GDM1 (cell line): ENCODE measurements at places on chromosomes 11 and 22.

DNA sequence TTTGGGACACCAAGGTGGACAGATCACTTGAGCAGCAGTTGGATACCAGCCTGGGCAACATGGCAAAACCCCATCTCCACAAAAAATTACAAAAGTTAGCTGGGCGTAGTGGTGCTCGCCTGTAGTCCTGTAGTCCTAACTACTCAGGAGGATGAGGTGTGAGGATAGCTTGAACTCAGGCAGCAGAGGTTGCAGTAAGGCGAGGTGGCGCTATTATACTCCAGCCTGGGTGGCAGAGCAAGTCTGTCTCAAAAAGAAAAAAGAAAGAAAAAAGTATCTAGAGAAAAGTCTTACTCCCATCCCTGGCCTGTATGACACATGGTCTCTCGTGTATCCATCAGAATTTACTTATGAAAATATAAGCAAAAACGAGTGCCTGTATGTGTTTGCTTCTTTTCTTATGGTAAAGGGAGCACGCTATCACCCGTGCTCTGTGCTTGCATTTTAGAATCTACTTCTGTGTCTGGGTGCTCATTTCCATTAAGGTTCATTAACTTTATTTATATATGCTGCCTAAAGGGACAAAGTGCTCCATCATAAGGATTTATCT, 15.4 kb upstream of the CPT1A start:
- DNase-seq: no peak

DNA sequence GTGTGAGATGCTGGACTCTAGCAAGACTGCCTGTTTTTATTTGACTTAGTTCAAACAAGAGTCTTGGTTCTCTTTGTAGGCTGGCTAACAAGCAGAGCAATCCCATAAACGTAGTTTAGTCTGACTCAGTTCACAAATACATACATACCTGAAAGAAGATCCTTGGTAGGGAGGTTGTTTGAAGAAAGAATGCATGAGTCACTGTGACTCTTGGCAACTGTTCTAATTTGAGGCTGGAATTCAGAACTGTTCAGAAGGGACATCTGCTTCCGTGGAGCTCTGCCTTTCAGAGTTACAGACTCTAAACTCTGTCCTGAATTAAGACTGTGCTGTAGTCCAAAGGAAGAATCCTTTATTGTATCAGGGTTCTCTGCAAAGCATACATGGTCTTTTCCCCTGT, 32.2 kb downstream of the C2CD3 start:
- DNase-seq: no peak

GRCh38 chr11:26964339-26964738, 29.6 kb upstream of the FIBIN start:
- DNase-seq: no peak

DNA sequence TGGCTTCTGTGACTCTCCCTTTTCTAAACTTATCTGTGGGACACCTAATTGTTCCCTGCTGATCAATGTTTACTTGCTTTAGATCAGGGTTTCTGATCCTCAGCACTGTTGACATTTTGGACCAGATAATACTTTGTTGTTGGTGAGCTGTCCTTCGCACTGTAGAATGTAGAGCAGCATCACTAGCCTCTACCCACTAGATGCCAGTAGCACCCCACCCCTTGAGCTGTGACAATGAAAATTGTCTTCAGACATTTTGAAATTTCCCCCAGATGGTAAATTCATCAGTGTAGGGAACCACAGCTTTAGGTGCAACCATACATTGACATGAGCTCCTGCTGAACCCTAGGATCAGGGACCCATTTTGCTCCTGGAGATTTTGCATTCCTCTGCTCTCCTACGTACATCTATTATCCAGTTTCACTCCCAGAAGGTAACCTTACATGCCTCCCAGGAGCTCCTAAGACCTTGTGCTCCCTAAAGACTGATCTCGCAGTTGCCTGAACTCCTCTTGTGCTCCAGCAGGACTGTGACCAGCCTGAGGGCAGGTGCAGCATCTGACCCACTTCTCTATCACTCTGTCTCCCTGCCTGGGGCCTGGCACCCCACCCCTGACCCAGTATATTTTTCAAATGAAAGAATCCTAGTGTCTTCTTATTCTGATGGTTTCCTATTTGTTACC, 107.8 kb downstream of the FAR1 start:
- no peak for DNase-seq

- no peak for DNase-seq
These were observed 54.8 kb upstream of the CREB3L1 start for GRCh38 chr11:46222490-46223251.

DNA sequence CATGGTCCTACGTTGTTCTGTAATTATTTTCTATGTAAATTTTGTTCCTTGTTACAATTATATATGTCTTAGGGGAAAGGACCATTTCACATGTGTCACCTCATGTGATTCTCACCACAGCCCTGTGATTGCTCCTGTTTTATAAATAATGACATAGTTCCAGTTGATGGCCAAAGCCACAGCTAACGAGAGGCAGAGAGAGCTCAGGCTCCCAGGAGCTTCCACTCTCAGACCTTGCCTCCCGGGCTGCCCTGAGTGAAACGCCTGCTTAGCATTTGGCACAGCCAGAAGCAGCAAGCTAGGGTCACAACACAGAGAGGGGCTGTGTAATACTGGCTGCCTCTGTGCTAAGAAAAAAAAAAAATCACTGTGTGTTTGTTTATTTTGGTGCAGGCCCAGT, 5.9 kb downstream of the TMEM121B start:
- no peak for DNase-seq

DNA sequence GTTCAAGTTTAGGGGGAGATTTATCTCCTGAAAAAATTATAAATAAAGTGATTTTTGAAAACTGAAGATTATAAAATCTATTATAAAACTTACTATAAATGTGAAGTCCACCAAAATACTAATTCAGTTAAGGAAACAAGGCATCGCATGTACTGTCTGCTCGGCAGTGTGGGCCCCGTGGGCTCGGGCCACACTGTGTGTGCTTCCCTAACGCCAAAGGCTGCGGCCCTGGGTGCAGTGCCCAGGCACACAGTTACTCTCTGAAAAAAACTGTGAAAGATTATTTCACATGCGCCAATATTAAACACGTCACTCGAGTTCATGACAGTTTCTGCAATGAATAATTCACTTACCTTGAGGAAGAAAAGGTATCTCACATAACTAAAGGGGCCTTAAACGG, 39.8 kb downstream of the BRD1 start:
- no peak for DNase-seq

DNA sequence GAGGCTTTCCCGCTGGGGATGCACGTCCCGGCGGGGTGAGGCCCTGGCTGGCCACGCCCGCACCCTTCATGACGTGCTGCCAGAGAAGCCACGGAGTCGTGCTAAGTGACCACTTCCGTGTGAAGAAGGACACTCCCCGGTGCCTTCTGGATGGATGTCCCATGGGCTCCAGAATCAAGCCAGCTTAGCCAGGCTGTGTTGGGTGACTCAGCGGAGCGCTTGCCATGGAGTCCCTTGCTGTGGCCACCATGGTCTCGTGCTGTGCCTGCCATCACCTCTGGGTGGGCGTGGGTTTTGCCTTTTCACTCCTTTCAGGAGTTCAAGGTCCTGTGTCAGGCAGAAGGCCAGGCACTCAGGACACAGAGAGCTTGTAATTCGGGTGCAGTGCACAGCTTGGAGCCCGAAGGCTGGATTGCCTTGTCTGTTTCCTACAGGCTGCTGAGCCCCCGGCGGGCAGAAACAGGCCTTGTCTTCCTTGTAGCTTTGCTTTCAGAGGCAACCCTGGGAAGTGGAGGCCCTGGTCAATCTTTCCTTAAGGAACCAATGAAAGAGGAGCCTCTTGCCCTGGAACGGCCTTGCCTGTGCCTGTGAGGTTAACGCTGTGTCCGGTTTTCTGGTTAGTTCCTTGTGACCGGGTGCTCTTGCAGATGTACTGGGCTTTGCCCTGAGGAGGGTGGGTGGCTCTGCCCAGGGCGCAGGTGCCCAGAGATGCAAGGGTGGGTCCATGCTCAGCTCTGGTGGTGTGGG, 268.6 kb downstream of the TBC1D22A start:
- no peak for DNase-seq

DNA sequence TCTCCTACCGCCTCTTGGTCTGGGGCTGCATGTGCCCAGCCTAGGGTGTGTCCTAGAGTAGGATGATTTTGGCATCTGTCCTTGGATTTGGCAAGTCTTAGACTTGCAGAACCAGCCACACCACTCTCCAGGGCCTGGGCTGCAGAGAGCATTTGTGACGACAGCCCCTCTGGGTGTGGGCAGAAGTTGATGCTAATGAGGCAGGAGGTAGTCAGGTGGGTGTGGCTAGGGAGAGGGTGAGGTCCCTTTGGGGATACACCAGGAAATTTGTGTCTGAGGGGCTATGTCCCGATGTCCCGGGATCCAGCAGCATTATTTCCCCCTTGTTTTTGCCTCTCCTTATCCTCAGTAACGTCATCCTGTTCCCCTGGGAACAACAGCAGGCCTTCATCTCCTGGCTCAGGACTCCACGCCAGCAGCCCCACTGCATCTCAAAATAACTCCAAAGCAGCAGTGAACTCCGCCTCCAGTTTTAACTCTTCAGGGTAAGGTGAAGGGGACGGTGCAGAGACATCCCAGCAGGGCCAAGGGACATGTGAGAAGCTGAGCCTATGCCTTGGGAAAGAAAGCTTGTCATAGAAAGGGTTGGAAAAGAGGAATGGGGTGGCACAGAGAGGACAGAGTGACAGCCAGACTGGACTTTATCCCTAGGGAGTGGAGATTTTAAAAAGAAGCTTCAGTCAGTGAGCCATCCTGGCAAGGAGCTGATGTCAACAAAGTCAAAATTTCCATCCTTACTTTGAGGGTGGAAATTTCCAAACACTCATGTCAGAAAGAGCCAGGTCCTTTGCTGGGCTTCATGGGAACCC, 8.0 kb upstream of the TLCD5 start:
- DNase-seq: no peak

GRCh38 chr22:42396621-42397331, 35.4 kb downstream of the NFAM1 start:
- DNase-seq: no peak

- DNase-seq: no peak
These were observed 143.4 kb downstream of the FCHSD2 start for GRCh38 chr11:72998676-72999075.

DNA sequence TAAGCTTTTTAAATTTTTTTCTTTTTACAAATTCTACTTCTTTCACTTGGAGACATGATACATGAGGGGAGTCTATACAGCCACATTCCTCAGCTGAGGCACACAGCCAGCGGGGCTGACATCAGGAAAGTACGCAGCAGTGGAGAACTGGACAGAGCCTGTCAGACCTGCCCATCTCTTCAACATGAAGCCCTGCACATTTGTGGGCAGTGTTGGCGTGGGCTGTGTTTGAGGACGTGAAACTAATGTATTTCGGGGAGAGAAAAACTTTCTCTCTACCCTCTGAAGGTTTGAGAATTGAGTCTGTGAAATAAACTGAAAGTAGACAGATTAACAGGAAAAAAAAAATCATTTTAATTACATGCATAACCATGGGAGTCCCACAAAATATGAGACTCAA, 84.8 kb upstream of the HTATIP2 start:
- no peak for DNase-seq

GRCh38 chr11:126874831-126875230, 125.7 kb downstream of the KIRREL3 start:
- no peak for DNase-seq
